ENCODE measurements at places on chromosomes 13 and 19. TPM values are rescaled to one million over a fixed set of nuclear protein-coding genes. Genes with fewer than 3 reads are reported as not detected.

The TMPRSS9 gene
- total RNA-seq = not detected

The TRAPPC5 gene
- total RNA-seq = 56.0 TPM

The MYPOP gene
- total RNA-seq = 3.0 TPM

The RASL11A gene
- total RNA-seq = 53.6 TPM

Data from gastroesophageal sphincter (tissue), 4 donors.